ENCODE measurements at places on chromosomes 5 and 9.

DNA sequence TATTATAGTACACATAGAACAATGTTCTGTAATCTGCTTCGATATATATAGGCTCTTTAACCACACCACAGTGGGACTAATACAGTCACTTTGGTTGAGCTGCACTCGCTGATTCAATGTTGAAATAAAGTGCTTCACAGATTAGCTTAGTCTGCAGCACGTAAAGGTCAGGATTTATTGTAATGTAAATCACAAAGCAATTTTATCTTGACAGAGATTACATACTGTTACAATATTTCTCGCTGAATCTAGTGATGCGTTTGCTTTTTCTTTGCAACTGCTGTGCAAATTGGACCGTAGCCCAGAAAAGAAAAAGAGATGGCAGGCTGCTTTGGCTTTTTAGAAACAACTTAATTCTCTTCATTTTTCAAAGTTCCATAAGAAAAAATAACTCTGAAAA, 52.9 kb downstream of the CETN3 start:
- DNase-seq, result peak; percentile 24

- DNase-seq, result no peak
Observed at GRCh38 chr9:116020801-116021200, 132.8 kb upstream of the PAPPA start.

DNA sequence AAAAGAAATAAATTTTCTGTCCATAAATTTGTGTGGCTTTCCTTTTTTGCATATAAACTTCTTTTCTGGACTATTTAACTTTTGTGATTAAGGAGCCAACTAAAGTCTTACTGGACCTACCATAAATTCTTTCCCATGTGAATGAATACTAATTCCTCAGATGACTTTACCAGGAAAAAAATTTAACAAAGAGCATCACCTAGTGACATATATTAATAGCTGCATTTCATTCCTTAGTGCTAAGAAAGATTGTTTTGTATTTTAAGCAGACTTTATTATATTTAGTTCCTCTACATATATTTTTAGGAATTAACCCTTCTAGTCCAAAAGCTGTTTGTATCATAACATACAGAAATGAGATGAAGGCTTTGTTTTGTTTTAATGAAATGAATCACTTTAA, 64.4 kb downstream of the C9orf85 start:
- DNase-seq, result peak; percentile 4

GRCh38 chr9:8677741-8678140, 878.2 kb upstream of the DMAC1 start:
- DNase-seq, result no peak

DNA sequence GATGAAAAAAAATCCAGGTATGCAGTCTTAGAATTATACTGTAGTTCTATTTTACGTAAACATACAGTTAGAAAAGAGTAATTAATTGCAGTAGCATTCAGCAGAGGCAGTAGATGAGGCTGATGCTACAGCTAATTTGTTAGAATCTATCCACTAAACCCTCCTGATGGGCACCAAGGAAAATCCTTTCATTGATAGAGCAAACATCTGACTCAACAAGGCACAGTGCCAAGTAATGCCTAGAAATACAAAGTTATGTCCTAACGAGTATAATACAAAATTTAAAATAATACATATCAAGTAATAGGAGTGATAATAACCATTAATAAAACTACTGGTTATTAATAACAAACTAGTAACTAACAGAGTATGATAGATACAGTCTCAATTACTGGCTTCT, 9.0 kb downstream of the MOCS2 start:
- DNase-seq, result no peak

- no peak for DNase-seq
Observed at GRCh38 chr9:757246-757881, 84.1 kb upstream of the DMRT1 start.

- DNase-seq, result no peak
Observed at GRCh38 chr9:68763104-68763503, 58.1 kb downstream of the PIP5K1B start.
